ENCODE measurements at places on chromosomes 5 and 9. TPM values are rescaled to one million over a fixed set of nuclear protein-coding genes. Genes with fewer than 3 reads are reported as not detected.

GRCh38 chr5:109987355-109987754 lies 297.6 kb downstream of the MAN2A1 start:
- no peak for DNase-seq

DNA sequence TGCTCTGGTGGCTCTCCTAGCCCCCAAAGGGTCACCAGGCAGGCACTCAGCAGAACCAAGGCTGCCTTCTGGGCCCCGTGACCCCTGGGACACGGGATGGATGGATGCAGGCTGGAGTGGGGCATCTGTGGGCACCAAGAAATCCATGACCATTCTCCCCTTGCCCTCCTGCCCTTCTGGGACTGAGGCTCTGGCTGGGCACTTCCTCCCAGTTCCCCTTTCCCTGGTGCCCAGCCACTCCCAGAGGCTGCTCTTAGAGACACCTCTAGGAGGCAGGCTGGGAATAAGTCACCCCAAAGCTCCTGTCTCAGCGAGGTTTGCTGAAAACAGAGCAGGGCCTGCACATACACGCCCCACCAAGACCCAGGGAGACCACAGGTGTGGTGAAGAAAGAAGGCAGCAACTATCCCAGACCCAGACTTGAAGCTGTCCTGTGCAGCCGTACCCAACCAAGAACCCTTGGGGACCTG lies 943 bp downstream of the STING1 start:
- DNase-seq, result peak; percentile 63

DNA sequence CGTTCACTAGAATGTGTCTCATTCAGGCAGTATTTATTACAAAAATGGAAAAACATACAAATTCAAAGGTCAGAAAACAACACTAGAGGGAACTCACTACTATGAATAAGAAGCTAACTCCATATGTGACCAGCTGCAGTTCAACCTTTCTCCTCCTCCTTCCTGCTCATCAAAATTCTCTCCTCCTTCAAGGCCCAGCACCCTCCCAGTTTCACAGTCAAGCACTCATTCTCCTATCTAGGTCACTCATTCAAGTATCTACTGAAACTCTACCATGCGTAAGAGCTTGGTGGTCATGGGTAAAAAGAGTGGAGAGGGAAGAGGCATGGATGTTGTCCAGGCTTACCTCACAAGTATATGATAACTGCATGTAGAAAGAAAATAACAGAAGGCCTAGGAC lies 27.7 kb downstream of the ECPAS start:
- no peak for DNase-seq

DNA sequence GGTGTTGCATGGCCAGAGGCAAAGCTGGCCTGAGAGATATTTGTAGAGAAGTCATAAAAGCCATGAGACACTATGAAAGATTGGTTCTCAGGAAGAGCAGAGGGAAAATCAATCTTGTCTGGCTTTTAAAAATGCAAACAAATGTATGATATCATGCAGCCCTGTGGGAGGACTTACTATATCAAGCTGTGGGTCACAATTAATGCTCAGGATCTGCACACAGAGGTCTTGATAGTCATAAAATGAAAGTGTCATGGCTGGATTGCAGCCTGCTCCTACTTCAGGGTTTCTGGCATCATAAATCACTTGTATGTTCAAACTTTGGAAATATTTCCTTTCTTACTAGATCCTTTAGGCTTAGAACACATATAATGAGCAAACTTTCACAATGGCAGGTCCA lies 151.5 kb downstream of the SEMA6A start:
- DNase-seq, result no peak

DNA sequence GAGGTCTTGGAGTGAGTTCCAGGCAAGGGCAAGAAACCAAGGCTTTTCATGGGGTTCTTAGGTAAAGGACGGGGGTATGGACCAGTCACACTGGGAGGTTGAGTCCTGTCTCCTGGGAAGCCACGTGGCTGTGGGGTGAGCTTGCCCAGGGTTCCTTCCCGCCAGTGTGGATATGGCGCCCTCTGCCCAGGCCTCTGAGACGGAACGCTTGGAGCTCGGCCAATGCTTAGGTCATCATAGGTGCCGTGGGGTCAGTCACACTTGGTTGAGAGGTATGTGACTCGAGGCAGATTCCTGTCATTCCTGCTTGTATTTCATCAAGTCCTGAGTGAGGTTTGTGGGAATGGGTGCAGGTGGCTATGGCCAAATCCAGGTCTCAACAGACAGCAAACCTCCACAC lies 46.2 kb downstream of the TENT4A start:
- DNase-seq, result peak; percentile 60

- no peak for DNase-seq
Measured at GRCh38 chr9:130755377-130756007, 61.9 kb downstream of the EXOSC2 start.

SLC34A3 gene
- not detected for total RNA-seq

RNF208 gene
- total RNA-seq, result 6.9 TPM

CCNI2 gene
- not detected for total RNA-seq

SHISAL2B gene
- total RNA-seq, result not detected

RAD1 gene
- total RNA-seq, result 54.1 TPM

Measured in K562 (cell line).